ENCODE measurements at places on chromosomes 2 and 18. TPM values are rescaled to one million over a fixed set of nuclear protein-coding genes. Genes with fewer than 3 reads are reported as not detected.
A peak's percentile ranks its signal among the peaks of the same experiment; 100 is the strongest.

Gene COL6A3
- 3.4 TPM for total RNA-seq

Gene SP140
- total RNA-seq = 100 TPM

Gene NEB
- total RNA-seq = 1.3 TPM

Gene GALR1
- not detected for total RNA-seq

Gene TNS1
- 0.49 TPM for total RNA-seq

Gene DPP4
- 12.6 TPM for total RNA-seq

DNA sequence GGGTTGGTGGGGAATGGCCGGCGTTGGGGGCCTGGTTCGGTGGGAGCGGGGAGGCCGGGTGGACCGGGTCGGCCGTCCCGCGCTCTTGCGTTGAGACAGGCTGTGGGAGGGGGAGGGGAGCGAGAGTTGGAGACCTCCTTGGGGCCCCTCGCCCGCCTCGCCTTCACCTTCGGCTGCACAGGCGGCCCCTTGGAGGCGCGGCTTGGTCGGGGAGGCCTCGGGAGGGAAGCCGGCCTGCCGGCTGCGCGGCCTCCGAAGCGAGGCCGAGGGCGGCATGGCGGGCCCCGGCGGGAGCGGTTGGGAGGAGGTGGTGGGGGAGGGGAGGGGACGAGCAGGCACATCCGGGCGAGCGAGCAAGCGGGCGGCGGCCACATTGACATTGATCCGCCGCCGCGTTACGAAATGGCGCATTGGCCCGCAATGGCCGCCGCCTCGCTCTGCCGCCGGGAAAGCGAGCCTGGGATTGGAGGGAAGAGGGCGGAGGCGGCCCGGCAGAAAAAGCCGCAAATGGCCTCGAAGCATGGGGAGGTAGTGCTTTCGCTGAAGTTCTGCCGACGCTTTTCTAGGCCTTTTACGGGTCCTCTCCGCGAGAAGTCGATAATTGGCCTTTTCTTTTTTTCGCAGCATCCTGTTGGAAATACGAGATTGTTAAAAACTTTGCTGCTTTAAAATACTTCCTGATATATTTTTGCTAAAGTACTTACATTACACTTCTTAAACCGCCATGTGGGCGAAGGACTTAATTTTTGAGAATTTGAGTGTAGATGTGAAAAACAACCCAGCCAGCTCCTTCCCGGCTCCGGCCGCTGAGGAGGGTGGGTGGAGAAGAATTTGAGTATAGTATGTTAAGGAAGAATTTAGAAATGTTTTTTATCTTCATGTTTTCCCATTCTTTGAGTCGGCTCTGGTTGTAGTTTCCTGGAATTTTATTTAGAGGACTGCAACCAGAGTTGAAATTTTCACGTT lies 580 bp downstream of the HNRNPA3 start:
- H3K4me3 ChIP-seq = peak overlapping the region; percentile 99
- peaks cover 58% of the 10 kb centered on the region for H3K4me1 ChIP-seq
- DNase-seq = peak; percentile 90
- peak overlapping the region; percentile 100 for H3K27ac ChIP-seq
- H3K27me3 ChIP-seq = no peaks in the 10 kb centered on the region

GRCh38 chr2:237324837-237325236 lies 89.1 kb downstream of the COL6A3 start:
- no peaks in the 10 kb centered on the region for H3K36me3 ChIP-seq
- no peak overlapping the region for H3K27ac ChIP-seq
- no peaks in the 10 kb centered on the region for H3K27me3 ChIP-seq
- no peaks in the 10 kb centered on the region for H3K4me1 ChIP-seq
- H3K4me3 ChIP-seq = no peak overlapping the region

DNA sequence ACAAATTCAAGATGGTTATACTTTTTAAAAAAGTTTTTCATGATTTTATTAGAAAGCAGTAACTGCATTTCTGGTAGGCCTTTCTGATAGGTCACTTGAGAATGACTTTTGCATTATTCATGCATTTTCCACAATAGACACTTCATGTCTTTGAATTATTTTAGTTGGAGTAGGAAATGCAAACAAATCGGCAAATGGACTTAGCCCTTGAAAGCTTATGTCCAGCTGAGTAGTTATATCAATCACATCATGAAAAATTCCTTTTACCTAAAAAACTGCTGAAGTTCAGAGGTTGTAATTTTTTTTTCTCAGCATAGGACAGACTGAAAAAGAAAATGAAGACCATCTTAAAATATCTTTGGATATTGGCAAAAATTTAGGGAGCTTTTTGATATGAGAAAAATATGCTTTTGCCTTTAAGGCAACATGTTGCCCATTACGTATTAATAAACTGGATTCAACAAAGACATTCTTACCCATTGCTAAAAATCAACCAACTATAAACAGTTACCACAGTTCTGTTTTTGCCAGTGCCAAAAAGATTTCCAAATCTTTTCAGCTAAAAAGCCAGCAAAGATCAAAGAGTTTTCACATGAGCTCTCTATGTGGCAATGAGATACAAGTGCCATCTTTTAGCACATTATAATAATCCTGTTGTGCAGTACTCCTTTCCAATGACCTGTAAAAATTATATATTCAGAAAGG lies 45.5 kb upstream of the FRZB start:
- DNase-seq = no peak
- no peaks in the 10 kb centered on the region for H3K4me1 ChIP-seq
- no peak overlapping the region for H3K27ac ChIP-seq
- no peak overlapping the region for H3K4me3 ChIP-seq
- H3K27me3 ChIP-seq = no peaks in the 10 kb centered on the region
- no peaks in the 10 kb centered on the region for H3K36me3 ChIP-seq

- no peak for DNase-seq
- no peak overlapping the region for H3K27ac ChIP-seq
- no peak overlapping the region for H3K4me3 ChIP-seq
- no peaks in the 10 kb centered on the region for H3K36me3 ChIP-seq
- H3K27me3 ChIP-seq = no peaks in the 10 kb centered on the region
- H3K4me1 ChIP-seq = no peaks in the 10 kb centered on the region
These were observed 936.1 kb upstream of the ACVR2A start for GRCh38 chr2:146908776-146909175.

- H3K4me3 ChIP-seq = no peak overlapping the region
- no peaks in the 10 kb centered on the region for H3K36me3 ChIP-seq
These were observed 20.7 kb downstream of the SLC14A2 start for GRCh38 chr18:45635893-45636509.

GRCh38 chr2:239065962-239066361 lies 218.1 kb downstream of the TWIST2 start:
- H3K36me3 ChIP-seq = peaks cover 61% of the 10 kb centered on the region
- no peaks in the 10 kb centered on the region for H3K27me3 ChIP-seq
- no peak overlapping the region for H3K27ac ChIP-seq
- no peaks in the 10 kb centered on the region for H3K4me1 ChIP-seq
- no peak overlapping the region for H3K4me3 ChIP-seq
- no peak for DNase-seq

DNA sequence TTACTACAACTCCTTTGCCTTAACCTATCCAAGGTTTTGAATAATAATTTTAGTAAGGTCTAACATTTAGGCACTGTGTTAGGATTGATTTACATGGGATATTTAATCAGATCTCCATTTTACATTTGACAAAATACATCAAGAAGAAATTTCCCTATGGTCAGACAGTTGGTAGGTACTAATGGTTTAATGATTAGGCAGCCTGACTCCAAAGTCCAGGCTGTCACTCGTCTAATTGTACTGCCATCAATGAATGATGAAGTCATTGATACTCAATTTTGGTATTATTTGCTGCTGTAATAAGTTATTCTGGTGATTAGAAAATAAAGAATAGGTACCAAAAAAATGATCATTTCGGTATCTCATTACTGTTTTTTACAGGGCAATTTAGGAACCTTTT lies 14.1 kb downstream of the BBS5 start:
- H3K36me3 ChIP-seq = no peaks in the 10 kb centered on the region
- no peak overlapping the region for H3K27ac ChIP-seq
- no peaks in the 10 kb centered on the region for H3K27me3 ChIP-seq
- H3K4me1 ChIP-seq = no peaks in the 10 kb centered on the region

GRCh38 chr2:48240912-48241311 lies 289.0 kb upstream of the STON1 start:
- peaks cover 43% of the 10 kb centered on the region for H3K4me1 ChIP-seq
- H3K4me3 ChIP-seq = peak overlapping the region; percentile 22
- H3K36me3 ChIP-seq = no peaks in the 10 kb centered on the region
- H3K27ac ChIP-seq = peak overlapping the region; percentile 34
- no peak for DNase-seq

DNA sequence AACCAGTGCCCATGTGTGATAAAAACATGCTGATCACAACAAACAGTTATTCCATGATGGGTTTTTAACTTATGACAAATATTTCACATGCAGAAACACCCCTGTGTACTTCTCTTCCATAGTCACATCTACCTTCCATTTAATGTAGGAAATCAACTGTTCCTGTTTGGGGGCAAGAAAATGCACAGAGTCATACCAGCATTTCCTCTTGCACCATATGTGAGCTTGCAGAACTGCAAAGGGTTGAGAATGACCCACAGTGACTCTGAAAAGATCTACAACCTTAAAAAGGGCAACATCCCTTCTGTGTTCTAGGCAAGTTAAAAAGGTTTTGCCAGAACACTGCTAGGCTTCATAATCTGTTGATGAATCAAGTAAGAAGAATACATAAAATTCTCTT lies 9.9 kb downstream of the BMP10 start:
- no peak overlapping the region for H3K4me3 ChIP-seq
- H3K36me3 ChIP-seq = no peaks in the 10 kb centered on the region
- H3K27me3 ChIP-seq = no peaks in the 10 kb centered on the region
- no peak overlapping the region for H3K27ac ChIP-seq
- DNase-seq = no peak

GRCh38 chr2:41896186-41896846 lies 151.5 kb upstream of the PKDCC start:
- H3K27ac ChIP-seq = no peak overlapping the region
- H3K4me3 ChIP-seq = no peak overlapping the region
- no peaks in the 10 kb centered on the region for H3K4me1 ChIP-seq
- DNase-seq = no peak
- no peaks in the 10 kb centered on the region for H3K36me3 ChIP-seq
- peaks cover 6% of the 10 kb centered on the region for H3K27me3 ChIP-seq

DNA sequence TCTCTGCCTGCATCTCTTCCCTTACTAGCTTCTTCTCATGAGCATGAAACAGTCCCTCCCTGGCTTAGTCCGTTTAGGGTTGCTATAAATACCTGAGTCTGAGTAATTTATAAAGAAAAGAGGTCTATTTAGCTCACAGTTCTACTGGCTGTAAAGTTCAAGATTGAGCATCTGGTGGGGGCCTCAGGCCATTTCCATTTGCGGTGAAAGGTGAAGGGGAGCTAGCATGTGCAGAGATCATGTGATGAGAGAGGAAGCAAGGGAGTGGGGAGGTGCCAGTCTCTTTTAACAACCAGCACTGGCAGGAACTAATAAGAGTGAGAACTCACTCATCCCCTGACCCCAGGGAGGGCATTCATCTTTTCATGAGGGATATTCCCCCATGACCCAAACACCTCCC lies 26.8 kb downstream of the RHBDD1 start:
- H3K36me3 ChIP-seq = peaks cover 14% of the 10 kb centered on the region
- DNase-seq = no peak
- H3K27me3 ChIP-seq = no peaks in the 10 kb centered on the region
- H3K4me3 ChIP-seq = no peak overlapping the region
- H3K27ac ChIP-seq = no peak overlapping the region

GRCh38 chr2:24448797-24449196 lies 42.3 kb upstream of the NCOA1 start:
- H3K27ac ChIP-seq = no peak overlapping the region
- peaks cover 2% of the 10 kb centered on the region for H3K27me3 ChIP-seq
- H3K4me3 ChIP-seq = no peak overlapping the region
- no peaks in the 10 kb centered on the region for H3K4me1 ChIP-seq

DNA sequence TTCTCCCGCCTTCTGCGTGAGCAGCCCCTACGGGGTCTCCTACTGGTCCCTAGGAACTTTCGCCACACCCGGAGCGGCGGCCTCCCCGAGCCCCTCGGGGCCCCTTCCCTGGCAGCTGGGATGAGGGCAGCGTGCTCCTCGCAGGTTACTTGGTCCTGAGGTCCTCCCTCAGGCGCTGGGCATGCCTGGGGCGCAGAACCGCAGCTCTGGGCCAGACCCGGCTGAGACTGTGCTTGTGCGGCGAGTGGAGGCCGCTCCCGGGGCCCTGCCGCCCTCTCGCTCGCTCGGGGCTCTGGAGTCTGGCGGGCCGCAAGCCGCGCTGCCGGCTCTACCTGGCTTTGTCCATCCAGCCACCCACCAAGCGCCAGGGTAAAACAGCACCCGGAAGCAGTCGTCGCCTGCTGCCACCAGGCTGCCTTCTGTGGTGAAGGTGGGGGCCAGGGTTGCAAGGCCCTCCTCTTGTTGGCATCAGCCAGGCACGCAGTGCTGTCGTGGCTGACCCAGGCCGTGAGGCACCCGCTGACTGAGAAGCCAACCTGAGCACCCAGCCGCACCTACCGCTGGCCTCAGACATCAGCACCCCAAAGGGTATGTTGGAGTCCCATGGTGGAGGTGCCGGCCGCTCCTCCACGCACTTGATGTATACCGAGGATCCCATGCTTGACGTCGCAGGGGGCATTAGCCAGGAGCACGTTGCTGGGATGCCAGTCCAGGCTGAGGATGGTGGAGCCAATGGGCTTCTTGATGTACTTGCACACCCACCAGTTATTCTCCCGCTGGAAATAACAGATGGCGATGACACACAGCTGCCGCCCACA lies 46.1 kb upstream of the PTH2R start:
- no peak overlapping the region for H3K4me3 ChIP-seq
- peaks cover 10% of the 10 kb centered on the region for H3K36me3 ChIP-seq
- no peaks in the 10 kb centered on the region for H3K4me1 ChIP-seq
- no peak for DNase-seq
- no peaks in the 10 kb centered on the region for H3K27me3 ChIP-seq

DNA sequence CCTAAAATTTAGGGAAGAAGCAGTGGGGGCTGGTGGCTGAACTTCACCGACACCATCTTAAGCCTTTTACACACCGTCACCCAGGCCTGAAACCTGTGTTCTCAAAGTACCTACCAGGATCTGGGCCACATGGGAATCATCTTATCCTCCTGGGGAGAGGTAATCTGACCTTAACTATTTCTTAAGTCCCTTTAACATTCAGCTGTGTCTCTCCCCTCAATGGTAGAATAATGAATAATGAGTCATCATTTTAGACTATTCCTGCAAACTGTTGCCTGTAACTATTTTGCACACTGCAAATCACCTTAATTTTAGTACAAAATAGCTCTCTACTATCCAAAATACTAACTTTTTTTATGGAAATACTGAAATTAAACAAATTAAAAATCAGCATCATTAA lies 149.4 kb upstream of the KLF7 start:
- no peaks in the 10 kb centered on the region for H3K4me1 ChIP-seq
- no peak overlapping the region for H3K27ac ChIP-seq
- no peaks in the 10 kb centered on the region for H3K36me3 ChIP-seq
- H3K4me3 ChIP-seq = no peak overlapping the region
- no peaks in the 10 kb centered on the region for H3K27me3 ChIP-seq

All from CD4-positive, CD25-positive, alpha-beta regulatory T cell (primary cell).